Brain (organoid and tissue), 16 donors: ENCODE measurements at places on chromosomes 6 and 20.
A peak's percentile ranks its signal among the peaks of the same experiment; 100 is the strongest.

- no peak for DNase-seq
Measured at GRCh38 chr6:106081715-106082114, 4.4 kb upstream of the PRDM1 start.

DNA sequence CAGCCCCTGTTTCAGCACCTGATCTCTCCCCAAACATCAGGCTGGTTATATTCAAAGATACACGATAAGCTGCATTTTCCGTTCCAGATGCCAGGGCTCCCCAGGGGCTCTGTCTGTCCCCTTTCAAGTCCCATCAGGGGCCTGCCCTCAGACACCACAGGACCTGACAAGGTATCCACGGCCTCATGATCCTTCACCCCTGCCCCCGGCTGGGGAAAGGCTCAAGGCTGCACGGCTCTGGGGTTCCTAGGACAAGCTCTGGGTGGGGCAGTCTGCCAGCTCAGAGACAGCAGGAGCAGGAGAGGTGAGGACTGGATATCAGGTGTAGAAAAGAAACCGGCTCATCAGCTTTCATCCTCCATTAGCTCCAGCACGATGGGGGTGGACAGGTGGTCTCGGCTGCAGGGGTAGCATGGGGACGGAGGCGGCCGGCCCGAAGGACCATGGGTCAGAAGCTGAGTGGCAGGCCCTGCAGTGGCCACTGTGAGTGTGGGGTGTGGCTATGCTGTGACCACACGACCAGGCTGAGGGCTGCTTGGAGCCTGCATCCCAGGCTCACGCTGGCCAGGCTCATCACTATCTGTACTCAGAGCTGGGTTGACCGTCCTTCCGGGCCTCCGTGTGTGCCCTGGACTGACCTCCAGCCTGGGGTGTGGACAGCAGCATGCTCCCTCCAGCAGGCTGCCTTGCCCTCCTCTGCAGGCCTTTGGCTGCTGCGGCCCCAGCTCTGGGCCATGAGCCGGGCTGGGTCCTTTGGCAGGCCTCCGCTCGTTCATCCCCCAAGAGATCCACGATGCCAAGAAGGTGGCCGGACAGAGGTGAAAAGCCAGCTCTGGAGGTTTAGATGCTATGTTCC, 386.2 kb downstream of the THBS2 start:
- DNase-seq = no peak

GRCh38 chr6:108198761-108199498, 33.1 kb downstream of the NR2E1 start:
- no peak for DNase-seq

GRCh38 chr6:144844596-144844995, 559.5 kb downstream of the UTRN start:
- DNase-seq = peak; percentile 39

- DNase-seq = no peak
Measured at GRCh38 chr6:17863901-17864754, 123.3 kb downstream of the KIF13A start.
